Psoas muscle (tissue), 8 donors: ENCODE measurements at places on chromosomes 1 and 21.

GRCh38 chr1:36455386-36455785, 5.1 kb upstream of the OSCP1 start:
- no peak for DNase-seq

GRCh38 chr1:20367116-20367585, 76.5 kb downstream of the VWA5B1 start:
- peak; percentile 69 for DNase-seq

DNA sequence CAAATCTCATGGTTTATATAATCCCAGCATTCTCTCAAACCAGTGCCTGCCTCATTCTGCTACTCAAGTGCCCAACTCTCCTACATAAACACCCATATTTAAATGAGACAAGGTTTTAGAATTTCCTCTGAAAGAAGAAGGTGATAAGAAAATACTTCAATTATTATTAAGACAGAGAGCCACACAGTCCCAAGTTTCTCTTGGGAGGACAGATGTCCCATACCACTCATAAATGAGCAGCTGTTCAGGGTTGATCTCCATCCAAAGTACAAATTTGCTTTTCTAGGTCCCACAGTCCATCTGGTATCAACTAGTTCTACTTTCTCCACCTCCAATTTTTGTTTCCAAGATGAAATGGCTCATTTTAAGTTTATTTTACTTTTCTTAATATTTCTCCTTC, 11.3 kb downstream of the DCAF8 start:
- DNase-seq: no peak

- no peak for DNase-seq
These were observed 95.2 kb downstream of the PTPN14 start for GRCh38 chr1:214455971-214456867.

GRCh38 chr1:55463814-55464475, 248.8 kb upstream of the USP24 start:
- DNase-seq: peak; percentile 44

GRCh38 chr1:109603229-109603628, 16.2 kb downstream of the GNAT2 start:
- no peak for DNase-seq

GRCh38 chr21:42473498-42474042, 22.5 kb downstream of the RSPH1 start:
- DNase-seq: no peak

DNA sequence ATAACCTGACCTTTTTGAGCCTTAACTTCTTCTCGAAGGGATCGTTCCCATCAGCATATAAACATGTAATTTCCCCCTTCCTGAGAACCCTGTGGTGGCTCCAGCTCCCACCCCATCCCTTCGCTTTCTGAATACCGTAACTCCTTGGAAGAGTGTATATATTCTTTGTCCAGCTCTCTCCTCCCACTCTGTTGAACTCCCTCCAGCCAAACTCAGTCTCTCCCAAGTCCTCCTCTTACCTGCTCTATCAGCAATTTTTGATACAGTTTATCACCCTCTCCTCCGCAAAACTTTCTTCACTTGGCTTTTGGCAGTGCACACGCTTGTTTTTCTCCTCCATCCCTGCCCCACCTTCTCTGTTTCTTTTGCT, 109.9 kb upstream of the SLC25A33 start:
- DNase-seq: no peak

- no peak for DNase-seq
These were observed 99.6 kb downstream of the ODF2L start for GRCh38 chr1:86296305-86297205.

GRCh38 chr1:21822349-21822748, 10.3 kb downstream of the LDLRAD2 start:
- DNase-seq: no peak
